ENCODE measurements at places on chromosomes 11 and 22.

DNA sequence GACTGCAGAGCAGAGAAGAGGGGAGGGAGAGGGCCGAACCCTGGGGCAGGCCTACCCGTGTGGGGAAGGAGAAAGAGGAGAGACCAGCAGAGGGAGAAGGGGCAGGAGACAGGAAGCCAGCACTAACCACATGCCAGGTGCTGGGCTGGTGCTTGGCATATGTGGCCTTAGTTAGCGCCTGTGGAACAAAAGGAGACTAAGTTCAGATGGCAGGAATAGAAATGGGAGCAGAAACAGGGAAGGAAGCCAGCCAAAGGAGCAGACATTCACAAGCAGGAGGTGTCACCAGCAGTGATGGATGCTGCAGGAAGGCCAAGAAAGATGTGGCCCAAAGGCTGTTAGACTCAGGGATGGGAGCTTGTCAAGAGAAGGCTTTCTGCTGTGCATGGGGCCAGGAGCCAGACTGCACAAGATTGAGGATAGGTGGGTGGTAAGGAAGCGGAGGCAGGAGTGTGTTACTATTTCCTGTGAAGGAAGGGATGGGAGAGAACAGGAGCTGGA lies 26.7 kb downstream of the TREH start:
- no peak for DNase-seq
- peaks cover 9% of the 10 kb centered on the region for H3K4me1 ChIP-seq
- H3K4me3 ChIP-seq = no peak overlapping the region

DNA sequence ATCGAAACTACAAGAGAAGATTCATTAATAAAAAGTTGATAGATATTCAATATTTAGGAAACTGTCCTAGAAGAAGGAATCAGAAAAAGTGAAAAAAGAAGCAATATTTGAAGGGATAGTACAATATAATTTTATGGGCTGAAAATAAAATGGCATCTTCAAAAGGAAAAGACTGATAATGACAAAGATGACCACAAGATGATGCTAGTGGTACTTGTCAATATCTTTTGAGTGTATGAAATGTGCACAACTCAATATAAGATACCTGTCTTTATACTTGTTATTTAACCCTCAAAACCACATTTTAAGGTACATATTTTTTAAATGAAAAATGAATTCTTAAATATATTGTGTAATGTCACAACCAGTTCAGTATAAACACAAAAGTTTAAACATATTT lies 1059.6 kb upstream of the RAG2 start:
- no peaks in the 10 kb centered on the region for H3K27me3 ChIP-seq
- no peaks in the 10 kb centered on the region for H3K4me1 ChIP-seq
- DNase-seq = no peak
- H3K27ac ChIP-seq = no peak overlapping the region
- H3K4me3 ChIP-seq = no peak overlapping the region

DNA sequence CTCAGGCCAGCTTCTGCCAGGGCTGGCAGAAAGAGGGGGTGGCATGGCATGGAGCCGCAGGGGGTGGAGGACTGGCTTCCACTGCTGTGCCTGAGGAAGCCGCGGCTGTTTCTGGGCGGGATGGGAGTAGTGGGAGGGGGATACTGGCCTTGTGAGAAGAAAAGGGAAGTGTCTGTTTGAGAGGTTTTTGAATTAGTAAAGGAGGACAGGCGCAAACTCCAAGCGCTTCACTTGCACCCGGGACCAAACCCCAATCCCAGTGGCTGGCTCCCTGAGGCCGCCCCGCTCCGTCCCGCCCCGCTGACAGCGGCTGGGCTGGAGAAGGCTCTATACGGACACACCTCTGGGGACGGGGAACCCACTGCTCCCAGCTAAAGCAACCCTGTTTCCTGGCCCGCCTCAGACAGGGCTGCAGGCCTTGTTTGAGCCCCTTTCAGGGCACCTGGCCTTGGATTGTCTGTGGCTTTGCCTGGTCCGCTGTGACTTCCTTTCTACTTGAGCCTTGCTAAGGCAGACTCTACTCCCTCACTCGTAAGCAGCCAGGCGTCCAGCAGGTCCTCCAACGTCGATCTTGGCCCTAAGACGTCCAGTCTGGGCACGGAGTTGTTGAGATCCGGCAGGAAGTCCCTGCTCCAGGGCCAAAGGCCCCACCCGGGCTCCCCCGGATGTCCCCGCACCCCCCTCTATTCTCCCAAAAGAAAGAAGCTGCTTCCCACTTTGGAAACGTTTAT lies 2.2 kb downstream of the APOA1 start:
- H3K4me3 ChIP-seq = peak overlapping the region; percentile 73
- no peak for DNase-seq
- H3K4me1 ChIP-seq = peaks cover 18% of the 10 kb centered on the region
- H3K27me3 ChIP-seq = no peaks in the 10 kb centered on the region
- H3K27ac ChIP-seq = peak overlapping the region; percentile 76

- peaks cover 73% of the 10 kb centered on the region for H3K4me1 ChIP-seq
- peak overlapping the region; percentile 87 for H3K4me3 ChIP-seq
- DNase-seq = peak; percentile 95
- no peaks in the 10 kb centered on the region for H3K27me3 ChIP-seq
Observed at GRCh38 chr11:66317723-66318599, 1.1 kb upstream of the CD248 start.

GRCh38 chr22:36874309-36874696 lies 13.5 kb downstream of the NCF4 start:
- H3K4me3 ChIP-seq = no peak overlapping the region
- no peak for DNase-seq
- H3K4me1 ChIP-seq = peaks cover 21% of the 10 kb centered on the region
- H3K27ac ChIP-seq = peak overlapping the region; percentile 82
- H3K36me3 ChIP-seq = peaks cover 67% of the 10 kb centered on the region

DNA sequence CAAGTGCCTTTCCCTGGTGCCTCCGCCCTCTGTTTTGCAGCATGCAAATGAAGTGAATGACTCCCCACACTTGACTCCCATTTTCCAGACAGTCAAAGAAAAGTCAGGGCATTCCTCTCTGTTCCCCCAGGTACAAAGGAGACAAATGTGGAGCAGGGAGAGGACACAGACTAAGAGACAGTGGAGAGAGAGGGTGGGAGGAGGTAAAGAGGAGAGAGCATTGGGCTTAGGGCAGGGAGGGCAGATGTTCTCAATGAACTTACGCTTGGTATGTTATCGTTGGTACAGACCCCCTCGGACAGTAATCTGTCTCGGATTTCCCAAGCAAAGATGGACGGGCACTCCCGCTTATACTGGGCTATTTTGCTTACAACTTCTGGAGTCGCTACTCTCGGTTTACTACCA lies 9.8 kb downstream of the PAX6 start:
- H3K36me3 ChIP-seq = peaks cover 23% of the 10 kb centered on the region
- no peak for DNase-seq
- no peak overlapping the region for H3K4me3 ChIP-seq
- peaks cover 32% of the 10 kb centered on the region for H3K4me1 ChIP-seq
- H3K27ac ChIP-seq = no peak overlapping the region

GRCh38 chr11:15938121-15938611 lies 418.2 kb downstream of the SOX6 start:
- no peaks in the 10 kb centered on the region for H3K4me1 ChIP-seq
- no peak overlapping the region for H3K27ac ChIP-seq
- H3K36me3 ChIP-seq = no peaks in the 10 kb centered on the region

DNA sequence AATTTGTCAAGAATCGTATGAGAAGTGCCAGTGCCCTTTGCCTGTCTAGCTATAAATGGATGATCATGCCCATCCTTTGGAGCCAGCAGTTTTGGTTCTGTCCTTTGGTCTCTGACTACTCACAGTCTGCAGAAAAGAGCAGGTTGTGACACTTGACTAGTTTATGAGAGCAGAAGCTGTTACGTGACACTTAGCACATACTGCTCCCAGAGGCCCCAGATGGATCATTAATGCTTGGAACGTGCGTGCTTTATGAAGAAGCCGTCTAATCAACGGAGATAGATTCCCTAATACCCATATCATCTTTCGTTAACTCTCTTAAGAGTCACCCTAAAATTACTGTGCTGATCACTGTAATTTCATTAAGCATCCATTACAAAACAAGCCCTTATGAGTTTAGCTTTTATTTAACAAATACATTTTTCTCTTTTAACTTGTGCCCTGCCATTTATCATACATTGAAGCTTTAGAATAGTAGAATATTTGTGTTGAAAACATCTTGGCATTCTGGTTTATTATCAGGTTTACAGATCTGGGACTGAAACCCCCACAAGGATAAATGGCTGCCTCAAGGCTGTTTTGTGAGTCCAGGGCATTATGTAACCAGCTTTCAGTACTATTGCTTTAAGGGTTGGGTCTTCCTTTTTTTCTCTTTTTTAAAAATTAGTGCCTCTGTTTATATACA lies 47.0 kb upstream of the ADORA2A start:
- peaks cover 23% of the 10 kb centered on the region for H3K4me1 ChIP-seq
- peak overlapping the region; percentile 22 for H3K4me3 ChIP-seq
- no peaks in the 10 kb centered on the region for H3K27me3 ChIP-seq
- no peak for DNase-seq
- H3K36me3 ChIP-seq = peaks cover 39% of the 10 kb centered on the region

GRCh38 chr22:30873086-30873650 lies 95.4 kb downstream of the MORC2 start:
- no peak overlapping the region for H3K27ac ChIP-seq
- H3K36me3 ChIP-seq = no peaks in the 10 kb centered on the region
- H3K4me3 ChIP-seq = no peak overlapping the region
- H3K4me1 ChIP-seq = peaks cover 6% of the 10 kb centered on the region

- peaks cover 19% of the 10 kb centered on the region for H3K27me3 ChIP-seq
- H3K4me1 ChIP-seq = no peaks in the 10 kb centered on the region
- no peak overlapping the region for H3K27ac ChIP-seq
- H3K4me3 ChIP-seq = no peak overlapping the region
Observed at GRCh38 chr22:22404598-22405284, 103.8 kb downstream of the ZNF280B start.

DNA sequence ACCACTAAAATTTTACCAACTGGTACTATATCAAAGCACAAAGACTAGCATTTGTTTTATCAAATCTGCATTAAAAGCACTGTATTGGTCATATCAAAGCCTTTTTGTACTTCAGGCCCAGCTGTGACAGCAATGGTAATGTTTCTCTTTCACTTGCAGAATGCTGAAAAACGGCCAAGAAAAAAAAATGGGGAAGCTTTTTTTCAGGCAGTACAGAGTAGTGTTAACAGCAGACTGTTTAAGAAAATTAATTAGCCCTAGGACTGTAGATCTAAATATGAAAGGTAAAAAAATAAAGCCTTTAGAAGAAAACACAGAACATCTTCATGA lies 33.3 kb downstream of the DENND5A start:
- H3K4me3 ChIP-seq = peak overlapping the region; percentile 80
- H3K27ac ChIP-seq = peak overlapping the region; percentile 80
- peaks cover 53% of the 10 kb centered on the region for H3K4me1 ChIP-seq
- H3K27me3 ChIP-seq = no peaks in the 10 kb centered on the region

DNA sequence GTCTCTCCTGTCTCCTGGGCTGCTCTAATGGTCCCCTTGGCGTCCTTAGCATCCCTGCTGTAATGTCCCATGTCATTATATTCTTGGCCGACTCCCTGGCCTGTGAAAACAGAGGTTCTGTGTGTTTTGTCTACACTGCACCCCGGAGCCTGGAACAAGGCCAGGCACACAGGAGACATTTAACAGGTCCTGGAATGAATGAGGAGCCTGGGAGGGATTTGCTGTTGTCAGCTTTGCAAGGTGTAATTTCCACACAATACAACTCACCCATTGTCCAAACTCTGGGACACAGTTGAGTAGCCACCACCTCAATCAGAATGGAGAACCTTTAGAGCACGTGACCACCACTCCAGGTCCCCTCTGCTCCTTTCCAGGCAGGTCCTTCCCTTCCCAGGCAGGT lies 14.9 kb upstream of the PDGFB start:
- DNase-seq = no peak
- H3K27ac ChIP-seq = no peak overlapping the region
- no peaks in the 10 kb centered on the region for H3K27me3 ChIP-seq

GRCh38 chr11:62665075-62665598 lies at the start of the genes C11orf98 and CSKMT:
TSS of gene C11orf98 (minus strand) at chr11:62665210. CDS start at chr11:62665169, 41 bp downstream.
TSS of gene CSKMT (plus strand) at chr11:62665312. CDS start at chr11:62665880, 568 bp downstream.
- peak; percentile 97 for DNase-seq
- peaks cover 38% of the 10 kb centered on the region for H3K4me1 ChIP-seq
- peak within 1 kb of the TSS; percentile 98 for H3K4me3 ChIP-seq
- H3K27ac ChIP-seq = peak within 1 kb of the TSS; percentile 93
- peaks cover 59% of the 10 kb centered on the region for H3K36me3 ChIP-seq

DNA sequence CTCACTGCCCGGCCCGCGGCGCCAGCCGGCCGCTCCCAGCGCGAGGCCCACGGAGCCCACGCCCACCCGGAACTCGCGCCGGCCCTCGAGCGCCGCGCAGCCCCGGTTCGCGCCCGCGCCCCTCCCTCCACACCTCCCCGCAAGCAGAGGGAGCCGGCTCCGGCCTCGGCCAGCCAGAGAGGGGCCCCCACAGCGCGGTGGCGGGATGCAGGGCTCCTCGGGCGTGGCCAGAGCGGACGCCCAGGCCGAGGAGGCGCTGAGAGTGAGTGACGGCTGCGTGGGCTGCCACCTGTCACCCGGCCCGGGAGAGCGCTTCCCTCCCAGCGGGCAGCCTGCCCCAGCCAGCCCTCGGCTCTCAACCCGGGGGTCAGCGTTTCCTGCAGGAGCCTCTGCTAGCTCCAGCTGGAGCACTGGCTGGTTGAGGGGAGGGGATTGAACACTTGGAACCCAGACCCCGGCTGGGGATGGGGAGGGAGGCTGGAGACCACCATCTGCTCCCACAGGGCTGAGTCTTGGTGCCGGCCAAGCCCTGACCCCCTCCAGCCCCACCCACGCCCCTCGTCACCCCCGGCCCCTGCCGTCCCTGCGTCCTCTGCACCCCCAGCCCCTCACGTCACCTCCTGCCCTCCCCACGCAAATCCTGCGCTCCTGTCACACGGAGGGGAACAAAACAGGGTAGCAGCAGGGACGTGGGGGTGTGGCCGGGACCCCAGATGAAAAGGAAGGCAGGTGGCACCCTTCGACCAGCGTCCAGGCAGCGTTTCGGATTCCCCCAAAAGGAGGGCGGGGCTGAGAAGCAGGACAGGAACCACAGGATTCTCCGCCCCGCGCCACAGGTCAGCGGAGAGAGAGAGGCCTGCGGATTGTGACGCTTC lies 157.0 kb downstream of the BRD1 start:
- H3K4me1 ChIP-seq = peaks cover 33% of the 10 kb centered on the region
- H3K4me3 ChIP-seq = peak overlapping the region; percentile 49
- peaks cover 29% of the 10 kb centered on the region for H3K27me3 ChIP-seq
- H3K36me3 ChIP-seq = no peaks in the 10 kb centered on the region
- H3K27ac ChIP-seq = no peak overlapping the region
- no peak for DNase-seq

DNA sequence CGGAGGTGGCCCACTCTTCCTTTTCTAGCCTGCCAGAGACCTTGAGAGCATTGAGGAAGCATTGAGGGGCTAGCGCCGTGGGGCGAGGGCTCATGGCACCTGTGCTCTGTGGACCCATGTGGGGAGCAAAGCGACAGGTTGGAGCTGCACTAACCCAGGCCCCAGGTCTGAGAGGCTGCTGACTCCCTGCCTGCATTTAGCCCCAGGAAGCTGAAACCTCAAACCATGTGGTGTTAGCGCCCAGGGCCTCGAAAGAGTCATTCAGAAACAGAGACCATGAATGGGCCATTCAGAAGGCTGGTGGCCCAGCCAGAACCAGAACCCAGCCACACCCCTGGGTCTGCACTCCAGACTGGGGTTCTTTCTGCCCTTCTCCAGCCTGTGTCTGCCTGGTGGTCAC lies 88.6 kb downstream of the BCR start:
- DNase-seq = peak; percentile 38
- peak overlapping the region; percentile 43 for H3K27ac ChIP-seq
- peaks cover 17% of the 10 kb centered on the region for H3K4me1 ChIP-seq
- no peaks in the 10 kb centered on the region for H3K36me3 ChIP-seq

GRCh38 chr22:27934069-27934468 lies 15.0 kb upstream of the PITPNB start:
- H3K4me1 ChIP-seq = no peaks in the 10 kb centered on the region
- no peak overlapping the region for H3K27ac ChIP-seq
- no peaks in the 10 kb centered on the region for H3K27me3 ChIP-seq
- no peak overlapping the region for H3K4me3 ChIP-seq
- DNase-seq = no peak

Data from activated CD8-positive, alpha-beta T cell treated with anti-CD3 and anti-CD28 coated beads, Interleukin-2, amount 10 ng/mL, durations not matched to agents 7 days and 5 days (primary cell).